ENCODE measurements at places on chromosomes 4 and X.

DNA sequence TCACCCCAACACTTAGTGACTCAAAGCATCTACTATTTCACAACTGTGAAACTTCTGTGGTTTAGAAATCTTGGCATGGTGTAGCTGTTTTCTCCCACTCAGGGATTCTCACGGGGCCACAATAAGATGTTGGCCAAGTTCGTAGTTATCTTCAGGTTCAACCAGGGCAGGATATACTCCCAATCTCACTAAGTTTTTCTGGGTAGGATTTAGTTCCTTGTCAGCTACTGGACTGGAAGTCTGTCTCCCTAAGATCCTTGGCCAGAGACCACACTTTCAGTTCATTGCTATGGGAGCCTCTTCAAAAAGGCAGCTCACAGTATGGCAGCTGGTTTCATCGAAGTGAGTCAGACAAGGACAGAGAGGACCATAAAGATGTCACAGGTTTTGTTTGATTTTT lies 111.7 kb upstream of the PDHA2 start:
- DNase-seq = no peak

- DNase-seq = no peak
Measured at GRCh38 chrX:44946771-44947170, 73.8 kb downstream of the KDM6A start.

DNA sequence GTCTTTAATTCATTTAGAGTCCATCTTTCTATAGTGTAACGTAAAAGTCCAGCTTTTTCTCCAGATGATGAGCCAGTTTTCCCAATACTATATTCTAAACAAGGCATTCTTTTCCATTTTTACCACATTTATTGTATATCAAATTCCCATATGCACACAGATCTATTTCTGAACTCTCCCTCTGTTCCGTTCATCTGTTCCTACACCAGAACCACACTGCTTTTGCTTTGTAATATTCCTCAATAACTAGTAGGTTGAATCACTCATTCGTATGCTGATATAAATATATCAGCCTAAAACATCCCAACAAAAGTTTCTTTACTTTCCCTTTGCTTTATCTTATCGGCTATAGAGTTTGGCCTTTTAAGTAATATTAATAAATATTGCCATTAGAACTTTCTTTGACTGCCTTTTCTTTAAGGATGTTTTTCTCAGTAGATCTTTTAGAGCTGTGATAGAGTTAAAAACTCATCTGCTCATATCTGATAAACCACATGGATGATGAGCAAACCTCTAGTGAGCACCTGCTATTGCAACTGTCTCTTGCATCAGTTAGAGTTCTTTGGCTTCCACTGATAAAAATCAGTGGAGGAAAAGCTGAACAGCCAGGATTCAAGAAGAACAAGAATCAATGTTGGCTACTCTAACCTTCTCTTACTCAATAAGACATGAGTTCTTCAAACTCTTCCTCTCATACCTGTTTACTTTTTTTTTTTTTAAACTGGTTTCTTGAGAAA lies 13.1 kb upstream of the RPL34 start:
- DNase-seq = no peak

GRCh38 chr4:116489739-116490138 lies 595.6 kb downstream of the TRAM1L1 start:
- DNase-seq = no peak

DNA sequence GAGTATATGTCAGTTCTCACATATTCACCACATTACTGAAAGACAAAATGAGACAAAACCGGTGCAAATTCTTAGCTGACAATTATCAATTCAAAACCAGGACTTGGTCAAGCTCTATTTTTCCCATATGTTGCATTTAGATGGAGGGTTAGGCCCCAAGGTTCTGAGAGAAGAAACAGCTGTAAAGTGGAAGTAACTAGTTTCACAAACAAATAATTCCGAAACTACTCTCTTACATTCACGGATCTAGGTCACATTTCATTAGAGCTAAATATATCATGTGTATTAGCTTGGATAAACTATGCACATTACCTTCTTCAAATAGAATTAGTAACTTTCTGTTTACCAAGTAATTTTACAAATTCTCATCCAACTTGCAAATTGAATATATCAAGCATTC lies 3.7 kb upstream of the GABRA2 start:
- DNase-seq = no peak

DNA sequence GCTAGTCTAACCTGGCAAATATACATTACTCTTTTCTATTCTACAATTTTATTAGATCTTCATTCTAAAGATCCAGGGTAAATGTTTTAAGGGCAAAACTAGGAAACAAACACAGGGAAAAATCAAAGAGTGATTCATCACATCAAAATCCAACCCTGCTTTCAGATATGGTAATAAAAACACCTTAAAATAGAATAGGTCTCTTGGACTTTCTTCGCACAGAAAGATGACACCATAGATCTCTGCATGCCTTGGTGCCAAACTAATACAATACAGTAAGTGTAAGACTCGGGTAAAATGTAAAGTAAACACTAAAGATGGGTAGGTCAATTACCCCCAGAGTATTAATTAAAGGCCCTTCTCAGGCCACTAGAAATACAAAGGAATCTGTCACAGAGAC lies 34.2 kb downstream of the LDB2 start:
- no peak for DNase-seq

DNA sequence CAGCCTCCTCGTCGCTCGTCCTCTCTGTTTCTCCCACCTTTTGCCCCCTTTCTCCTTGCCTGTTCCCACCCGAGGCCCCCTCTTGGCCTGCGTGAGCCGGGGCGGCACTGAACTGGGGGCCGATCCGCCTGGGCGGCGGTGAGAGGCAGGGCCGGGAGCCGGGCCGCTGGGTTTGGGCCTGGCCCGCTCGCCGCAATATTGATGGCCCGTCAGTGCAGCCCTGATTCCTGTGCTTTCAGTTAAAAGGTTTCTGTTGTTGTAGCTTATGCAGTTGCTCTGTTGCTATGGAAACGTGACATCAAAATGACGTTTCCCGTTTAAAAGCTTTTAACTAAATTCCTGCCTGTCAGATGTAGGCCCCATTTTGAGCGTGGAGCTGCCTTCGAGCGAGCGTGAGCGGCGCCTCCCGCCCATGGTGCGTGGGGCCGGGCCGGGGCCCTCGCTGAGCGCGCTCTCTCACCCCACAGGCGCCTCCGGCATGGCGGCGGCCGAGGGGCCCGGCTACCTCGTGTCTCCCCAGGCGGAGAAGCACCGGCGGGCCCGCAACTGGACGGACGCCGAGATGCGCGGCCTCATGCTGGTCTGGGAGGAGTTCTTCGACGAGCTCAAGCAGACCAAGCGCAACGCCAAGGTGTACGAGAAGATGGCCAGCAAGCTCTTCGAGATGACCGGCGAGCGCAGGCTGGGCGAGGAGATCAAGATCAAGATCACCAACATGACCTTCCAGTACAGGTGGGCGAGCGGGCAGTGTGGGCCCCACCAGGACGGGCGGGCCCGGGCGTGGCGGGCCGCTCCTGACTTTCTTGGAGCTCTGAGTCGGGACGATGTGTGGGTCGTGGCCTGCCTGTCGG lies at the start of gene MSANTD1:
Gene MSANTD1 (plus strand): TSS at position 349 of the 851 bp plus-strand sequence. CDS start 64 bp downstream, at position 413.
- DNase-seq = no peak

DNA sequence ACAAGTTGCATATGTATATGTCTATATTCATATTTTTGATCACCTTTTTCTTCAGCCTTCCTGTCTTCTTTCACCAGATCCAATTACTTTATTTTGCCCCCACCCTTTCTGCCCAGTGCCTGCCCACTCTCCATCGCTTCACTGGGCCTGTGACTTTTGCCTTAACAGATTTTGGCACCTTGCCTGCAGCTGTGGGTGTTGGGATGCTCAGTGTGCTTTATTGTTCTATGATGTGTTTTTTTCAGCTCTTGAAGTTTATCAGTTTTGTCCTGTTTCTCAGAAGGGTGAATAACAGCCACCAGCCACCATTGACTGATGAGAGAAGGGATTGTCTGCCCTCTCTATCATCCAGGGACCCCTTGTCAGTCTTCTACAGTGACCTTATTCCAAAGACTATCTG lies 77.2 kb upstream of the GALNT7 start:
- no peak for DNase-seq

DNA sequence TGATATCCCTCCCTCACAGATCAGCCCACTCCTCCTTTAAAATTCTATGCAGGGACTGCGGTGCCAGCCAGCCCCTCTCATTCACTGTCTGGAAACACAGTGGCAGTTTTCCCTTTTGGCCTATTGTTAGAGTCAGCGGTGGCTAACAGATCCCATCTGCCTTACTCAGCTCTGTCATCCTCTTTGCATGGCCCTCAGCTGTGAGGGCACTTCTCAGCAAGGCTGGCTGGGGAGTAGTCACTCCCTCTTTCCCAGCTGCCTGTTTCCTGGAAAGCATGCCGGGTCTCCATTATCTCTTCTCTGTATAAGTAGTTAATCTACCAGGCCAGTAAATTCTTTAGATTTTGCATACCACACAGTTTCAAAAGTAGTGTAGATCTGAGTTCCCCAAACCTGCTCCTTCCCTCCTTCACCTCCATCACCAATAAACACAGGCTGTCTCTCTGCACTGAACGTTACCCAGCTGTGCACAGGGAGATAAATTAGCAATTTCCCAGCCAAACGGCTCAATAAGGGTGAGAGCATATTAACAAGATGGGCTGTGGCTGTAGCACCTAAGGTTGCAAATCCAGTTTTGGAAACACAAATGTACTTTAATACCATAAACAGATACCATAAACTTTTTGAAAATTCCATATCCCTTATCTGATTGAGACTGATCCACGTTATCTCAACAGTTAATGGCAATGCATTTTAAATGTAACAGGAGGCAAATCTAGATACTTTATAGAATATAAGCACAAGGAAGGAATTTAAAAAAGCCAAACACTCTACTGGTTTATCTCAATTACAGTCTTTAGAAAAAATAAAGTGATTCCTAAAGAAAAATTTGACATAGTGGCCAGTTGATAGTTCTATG lies 229.3 kb downstream of the ANKRD50 start:
- DNase-seq = no peak

GRCh38 chr4:118270492-118270891 lies 82.3 kb downstream of the PRSS12 start:
- peak; percentile 59 for DNase-seq

GRCh38 chr4:123478859-123479345 lies 82.3 kb downstream of the SPRY1 start:
- DNase-seq = no peak

GRCh38 chrX:154135458-154136229 lies 8.4 kb upstream of the OPN1LW start:
- DNase-seq = peak; percentile 56

GRCh38 chrX:148500423-148501385 lies at the start of gene AFF2:
Gene AFF2 (plus strand): TSS chrX:148500617. CDS start chrX:148501098, 481 bp downstream.
- peak; percentile 44 for DNase-seq

DNA sequence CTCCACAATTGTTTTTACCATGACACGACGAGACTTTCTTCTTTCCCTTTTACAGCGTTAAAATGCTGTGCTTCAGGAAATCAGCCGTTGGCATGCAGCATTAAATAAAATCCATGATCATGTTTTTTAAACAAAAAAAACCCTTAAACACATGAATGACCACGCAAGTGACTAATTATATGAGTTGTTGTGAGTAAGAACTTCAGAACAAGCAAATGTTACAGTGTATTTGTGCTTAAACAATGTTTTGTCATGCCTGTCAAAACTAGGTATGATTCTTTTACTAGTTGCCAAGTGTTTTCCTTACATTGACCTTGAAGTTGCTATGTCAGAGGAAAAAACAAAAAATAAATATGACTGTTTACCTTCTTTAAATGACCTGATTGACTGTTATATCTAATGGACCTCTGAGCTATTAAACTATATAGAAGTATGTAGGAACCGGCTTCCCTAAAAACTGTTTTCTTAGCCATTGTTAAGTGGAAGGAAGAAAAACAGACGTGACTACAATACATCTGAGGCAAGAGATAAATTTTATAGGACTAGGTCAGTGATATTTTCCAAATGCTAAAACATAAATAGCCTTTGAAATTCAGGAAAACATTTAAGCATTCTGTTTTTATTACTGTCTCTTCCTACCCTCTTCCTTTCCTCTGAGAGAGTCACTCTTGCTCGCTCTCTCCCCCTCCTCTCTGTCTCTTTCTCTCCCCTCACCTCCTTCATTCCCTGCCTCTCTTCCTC lies 197.1 kb downstream of the PALLD start:
- DNase-seq = no peak

DNA sequence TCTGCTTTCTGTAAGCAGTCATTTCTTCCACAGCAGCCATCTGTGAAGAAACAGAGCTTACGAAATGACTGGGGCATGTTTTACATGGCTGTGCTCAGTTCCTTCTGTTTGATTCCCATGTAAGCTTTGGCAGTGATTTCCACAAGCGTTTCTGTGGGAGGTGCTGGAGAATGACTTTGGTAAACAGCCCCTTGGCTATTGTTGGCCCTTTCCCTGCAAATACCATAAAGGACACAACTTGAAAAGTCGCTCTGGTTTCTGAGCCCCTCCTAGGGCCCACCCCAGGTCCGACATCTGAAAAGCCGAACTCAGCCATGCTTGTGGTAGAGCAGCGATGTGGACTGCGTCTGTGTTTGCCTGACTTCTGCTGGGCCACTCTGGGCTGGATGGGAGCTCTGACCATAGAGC lies 3.7 kb downstream of the LIMCH1 start:
- DNase-seq = no peak

DNA sequence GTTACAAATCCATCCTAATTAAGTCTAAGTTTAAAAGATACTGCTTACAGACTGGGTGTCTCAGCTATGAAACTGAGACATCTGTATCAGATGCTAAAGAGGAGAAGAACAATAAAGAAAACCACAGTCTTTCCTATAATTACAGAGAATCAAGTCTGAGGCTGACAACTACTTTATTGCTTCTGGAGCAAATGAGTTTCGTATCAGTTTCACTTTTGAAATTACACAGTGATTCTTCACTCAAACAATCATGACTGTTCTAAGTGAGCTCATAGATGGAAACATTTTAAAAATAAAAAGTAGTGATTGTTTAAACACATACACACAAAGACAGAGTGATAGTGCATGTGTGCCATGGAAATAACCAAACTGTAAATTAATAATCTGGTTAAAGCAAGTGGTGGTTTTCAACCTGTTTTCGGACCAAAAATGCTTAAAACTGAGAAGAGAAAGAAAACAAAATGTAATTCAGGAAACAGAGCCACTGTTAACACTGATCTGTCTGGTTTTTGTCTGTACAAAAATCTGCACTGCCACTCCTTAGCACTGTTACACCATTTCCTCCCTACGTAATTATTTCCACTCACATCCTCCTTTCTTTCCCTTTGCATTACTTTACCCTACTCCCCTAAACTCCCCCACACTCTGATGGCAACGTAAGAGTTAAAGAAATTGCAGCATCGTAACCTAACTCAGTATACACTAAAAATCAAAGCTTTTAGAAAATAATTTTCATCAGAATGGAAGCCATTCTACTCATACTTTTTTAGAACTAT lies 12.5 kb downstream of the RFC1 start:
- peak; percentile 70 for DNase-seq

DNA sequence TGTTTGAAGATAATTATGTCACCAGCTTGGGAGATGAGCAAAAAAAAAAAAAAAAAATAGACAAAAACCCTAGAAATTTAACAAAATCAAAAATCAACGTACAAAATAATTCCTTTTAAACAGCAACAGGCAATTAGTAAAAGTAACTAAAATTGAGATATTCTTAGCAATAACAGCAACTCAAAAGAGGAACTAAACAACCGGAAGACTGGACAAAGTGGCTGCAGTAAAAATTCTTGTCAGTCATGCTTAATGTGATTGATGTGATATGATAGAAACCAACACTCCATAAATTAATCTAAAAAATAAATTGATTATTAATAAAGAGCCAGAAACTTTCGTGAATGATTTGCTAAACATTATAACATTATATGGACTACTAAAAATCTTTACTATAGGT lies 1534.6 kb upstream of the AGA start:
- no peak for DNase-seq
